Activated CD4-positive, alpha-beta T cell treated with anti-CD3 and anti-CD28 coated beads, Interleukin-10, Interleukin-2, amounts not matched to agents 100 ng/mL and 50 ng/mL, durations not matched to agents 16 hours and 8 hours (primary cell): ENCODE measurements at places on chromosomes 3 and 15.
A peak's percentile ranks its signal among the peaks of the same experiment; 100 is the strongest.

GRCh38 chr15:61099020-61099810, 129.9 kb downstream of the RORA start:
- DNase-seq, result no peak

DNA sequence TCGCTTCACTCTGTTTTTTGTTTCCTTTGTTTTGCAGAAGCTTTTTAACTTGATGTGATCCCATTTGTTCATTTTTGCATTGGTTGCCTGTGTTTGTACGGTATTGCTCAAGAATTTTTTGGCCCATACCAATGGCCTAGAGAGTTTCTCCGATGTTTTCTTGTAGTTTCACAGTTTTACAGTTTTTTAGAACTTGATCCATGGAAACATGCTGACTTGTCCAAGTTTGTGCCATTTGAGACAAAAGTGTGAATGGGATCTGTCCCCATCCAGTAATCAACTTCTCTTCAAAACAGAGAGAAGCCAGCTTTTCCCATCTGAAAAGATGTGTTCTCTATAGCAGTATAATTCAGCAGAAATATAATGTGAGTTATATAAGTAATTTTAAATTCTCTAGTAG, 266.5 kb upstream of the LRTM1 start:
- no peak for DNase-seq

- DNase-seq, result no peak
These were observed 33.8 kb upstream of the BOC start for GRCh38 chr3:113177526-113177925.

DNA sequence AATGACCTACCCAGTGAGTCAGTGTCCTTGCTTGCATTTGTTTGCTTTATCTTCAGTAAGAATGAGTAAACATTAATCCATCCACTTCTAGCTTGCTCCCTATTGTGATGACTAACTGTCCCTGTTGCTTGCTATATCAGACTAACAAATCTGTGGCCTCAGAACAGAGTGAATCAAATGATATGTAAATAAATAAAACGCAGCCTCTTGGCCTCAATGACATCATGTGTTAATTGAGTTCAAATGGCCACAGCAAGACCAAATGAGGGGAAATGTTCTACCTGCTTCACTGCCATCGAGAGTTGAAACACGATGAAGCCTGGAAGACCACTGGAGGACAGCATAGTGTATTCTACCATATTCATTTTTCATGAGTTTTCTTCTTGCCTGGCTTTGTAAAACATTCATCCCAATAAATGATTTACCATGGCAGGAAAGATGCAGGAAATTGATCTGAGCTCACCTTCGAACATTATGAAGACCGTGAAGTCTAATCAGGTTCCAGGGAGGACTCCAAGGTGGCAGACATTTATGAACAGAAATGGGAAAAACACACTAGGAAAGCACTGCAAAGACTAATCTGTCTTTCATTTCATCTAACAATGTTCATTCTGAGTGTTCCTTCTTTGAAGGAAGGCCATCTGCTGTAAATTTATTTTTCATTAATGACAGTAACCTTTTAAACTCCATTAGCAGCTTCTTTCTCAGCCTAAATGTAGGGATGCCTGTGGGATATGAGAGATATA, 1144.5 kb downstream of the TUSC7 start:
- no peak for DNase-seq

- no peak for DNase-seq
These were observed 36.3 kb upstream of the CADPS start for GRCh38 chr3:62911526-62911925.

DNA sequence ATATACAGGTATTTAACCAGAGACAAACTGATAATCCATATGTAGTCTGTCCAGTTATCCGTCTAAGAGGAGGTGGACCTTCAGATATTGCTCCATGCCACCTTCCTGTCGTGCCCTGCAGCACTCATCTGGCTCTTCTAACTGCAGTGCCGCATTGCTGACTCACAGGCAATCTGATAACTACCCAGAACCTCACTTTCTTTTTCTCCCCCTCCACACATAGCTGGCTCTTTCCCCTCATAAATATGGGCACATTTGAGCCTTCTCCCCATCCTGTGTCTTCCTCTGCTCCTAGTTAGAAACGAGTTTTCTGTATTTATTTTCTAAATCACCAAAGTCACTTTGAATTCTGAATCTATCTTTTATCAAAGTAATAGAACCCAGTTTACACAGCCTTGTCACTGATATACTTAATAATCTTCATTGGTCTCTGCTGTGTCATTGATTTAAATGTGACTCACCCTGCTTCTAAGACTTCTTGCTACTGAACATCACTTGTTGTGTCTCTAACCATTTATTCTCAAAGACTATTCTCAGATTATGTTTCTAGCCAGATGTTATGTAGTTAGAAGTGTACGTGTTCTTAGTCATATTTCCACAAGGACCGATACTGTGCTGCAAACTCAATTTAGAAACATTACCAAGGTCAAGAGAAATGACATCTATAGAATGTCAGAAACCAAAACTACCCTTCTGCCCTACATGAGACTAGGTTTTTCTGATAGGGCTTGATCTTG, 17.4 kb upstream of the KCNMB2 start:
- DNase-seq, result peak; percentile 1

DNA sequence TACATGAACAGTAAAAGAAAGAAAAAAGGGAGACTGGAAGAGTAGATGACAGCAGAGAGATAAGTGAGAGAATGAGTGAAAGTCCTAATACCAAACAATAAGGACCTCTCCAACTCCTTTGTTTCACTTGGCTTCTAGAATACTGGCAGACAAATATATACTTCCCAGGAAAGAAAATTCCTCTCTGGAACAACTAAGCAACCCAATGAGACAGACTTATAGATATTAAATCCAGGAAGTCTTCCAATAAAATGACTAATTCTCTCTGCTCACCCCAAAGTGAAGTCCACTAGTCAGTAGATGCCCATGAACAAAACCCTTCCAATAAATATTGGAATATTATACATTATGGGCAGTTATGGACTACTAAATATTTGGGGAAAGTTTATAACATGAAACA, 114.2 kb downstream of the NEDD4 start:
- no peak for DNase-seq

DNA sequence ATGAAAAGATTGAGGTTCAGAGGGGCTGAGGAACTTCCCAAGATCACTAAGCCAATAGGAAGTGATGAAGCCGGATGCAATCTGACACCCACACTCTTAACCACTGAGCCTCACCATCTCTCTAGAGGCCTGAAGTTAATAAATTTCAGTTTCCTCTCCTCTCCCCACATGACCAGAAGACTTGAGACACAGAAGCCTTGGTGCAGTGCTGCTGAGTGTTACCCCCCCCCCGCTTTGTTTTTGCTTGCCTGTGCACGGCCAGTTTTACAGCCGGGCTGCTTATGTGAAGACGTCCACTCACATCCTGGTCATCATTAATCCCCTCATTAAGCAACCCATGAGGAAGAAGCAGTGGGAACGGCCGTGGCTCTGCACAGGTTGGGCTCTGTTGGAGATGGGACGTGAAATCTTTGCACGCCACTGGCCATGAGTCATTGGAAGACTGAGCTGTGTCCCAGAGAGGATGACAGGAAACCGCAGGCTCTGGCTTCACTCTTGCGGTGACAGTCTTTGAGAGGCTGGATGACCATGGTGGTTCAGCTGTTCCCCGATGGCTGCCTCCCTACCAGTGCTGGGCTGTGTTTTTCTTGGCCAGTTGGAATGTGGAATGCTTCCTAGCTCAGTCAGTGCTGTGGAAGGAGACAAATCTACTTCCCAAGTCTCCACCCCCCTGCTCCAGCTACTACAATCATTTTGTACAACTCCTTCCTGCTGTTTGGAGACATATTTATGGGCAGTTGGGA, 232.6 kb upstream of the LRTM1 start:
- DNase-seq, result no peak

GRCh38 chr15:52054381-52054780, 35.4 kb downstream of the MAPK6 start:
- DNase-seq, result no peak

- no peak for DNase-seq
These were observed 383.6 kb upstream of the SEMA6D start for GRCh38 chr15:47333734-47334133.

DNA sequence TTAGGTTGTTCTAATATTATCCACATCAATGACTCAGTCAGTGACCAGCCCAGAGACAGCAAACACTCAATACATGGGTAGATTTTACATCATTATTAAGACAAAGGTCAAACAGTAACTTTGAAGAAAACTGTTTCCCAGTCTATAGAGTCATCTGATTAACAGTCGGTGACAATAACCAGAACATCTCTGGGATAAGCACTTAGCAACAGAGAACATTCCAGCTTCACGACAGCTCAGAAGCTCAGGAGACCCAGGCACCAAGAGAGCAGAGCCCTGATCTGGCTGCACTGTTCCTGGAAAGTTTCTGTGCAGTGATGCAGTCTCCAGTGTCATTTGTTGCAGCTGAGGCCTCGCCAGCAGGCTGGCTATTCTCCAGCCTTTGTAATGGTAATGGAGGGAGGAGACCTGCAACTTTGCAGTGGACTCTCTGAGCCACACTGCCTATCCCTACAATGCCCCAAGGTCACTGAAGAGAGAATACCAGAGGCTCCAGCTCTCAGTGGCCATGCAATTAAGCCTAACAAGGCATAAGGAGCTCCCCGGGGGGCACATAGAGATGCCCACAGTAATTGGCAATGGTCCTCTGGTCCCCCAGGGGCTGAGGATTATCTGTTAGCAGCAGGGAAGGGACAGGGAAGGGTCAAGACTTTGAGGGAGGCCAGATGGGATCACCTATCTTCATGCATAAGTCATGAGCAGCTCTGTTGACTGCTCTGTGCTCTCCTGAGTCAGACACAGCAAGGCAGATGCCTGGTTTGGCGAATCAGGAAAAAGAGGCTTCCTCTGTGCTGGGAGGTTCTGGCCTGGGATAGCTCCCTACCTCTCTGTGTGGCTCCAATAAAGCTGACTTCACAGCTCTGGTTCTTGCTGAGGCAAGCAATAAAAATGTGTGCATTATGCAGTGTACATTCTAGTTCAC, 163.6 kb downstream of the CTNNB1 start:
- no peak for DNase-seq

DNA sequence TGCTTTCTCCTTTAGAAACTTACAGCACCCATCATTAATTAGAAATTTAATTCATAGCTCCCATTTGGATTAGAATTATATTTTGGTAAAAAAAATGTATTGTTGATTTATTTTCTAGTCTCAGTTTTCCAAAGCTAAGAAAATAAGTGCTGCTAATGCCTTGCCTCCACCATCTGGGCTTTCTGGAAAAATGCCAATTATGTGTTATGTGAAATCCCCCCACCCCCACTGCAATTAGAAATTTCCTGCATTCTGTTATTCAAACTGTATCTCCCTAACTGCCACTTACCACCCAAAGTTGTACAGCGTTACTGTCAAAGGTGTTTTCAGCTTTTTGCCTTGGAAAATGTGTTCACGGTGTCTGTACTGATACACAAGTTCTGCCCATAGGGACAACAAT, 617.2 kb upstream of the UBE2E2 start:
- DNase-seq, result no peak

- no peak for DNase-seq
These were observed 939.4 kb downstream of the MCTP2 start for GRCh38 chr15:95170561-95171380.

GRCh38 chr3:129555616-129556357, 12.8 kb downstream of the H1-8 start:
- DNase-seq, result no peak
